ENCODE measurements at places on chromosomes 12 and 14.

DNA sequence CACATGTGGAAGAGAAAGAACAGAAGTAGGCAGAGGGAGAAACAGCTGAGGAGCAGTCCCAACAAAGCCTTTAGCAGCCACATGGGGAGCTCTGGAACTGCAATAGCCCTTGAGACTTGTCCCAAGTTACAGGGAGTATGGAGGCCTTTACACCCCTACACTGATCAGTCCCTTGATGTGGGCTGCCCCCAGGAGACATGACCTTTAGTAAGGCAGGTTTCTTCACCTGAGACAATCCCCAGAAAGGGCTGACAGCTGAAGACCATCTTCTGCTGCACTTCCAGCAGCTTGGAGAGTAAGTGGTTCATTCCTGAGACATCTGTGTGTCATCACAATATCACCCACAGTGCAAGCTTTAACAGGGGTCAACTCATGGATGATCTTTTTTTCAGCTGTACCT lies 8.6 kb upstream of the SNAPC1 start:
- H3K4me1 ChIP-seq, result peaks cover 7% of the 10 kb centered on the region
- H3K27ac ChIP-seq, result no peak overlapping the region
- no peak overlapping the region for H3K4me3 ChIP-seq
- DNase-seq, result no peak
- H3K27me3 ChIP-seq, result no peaks in the 10 kb centered on the region
- H3K36me3 ChIP-seq, result peaks cover 2% of the 10 kb centered on the region

DNA sequence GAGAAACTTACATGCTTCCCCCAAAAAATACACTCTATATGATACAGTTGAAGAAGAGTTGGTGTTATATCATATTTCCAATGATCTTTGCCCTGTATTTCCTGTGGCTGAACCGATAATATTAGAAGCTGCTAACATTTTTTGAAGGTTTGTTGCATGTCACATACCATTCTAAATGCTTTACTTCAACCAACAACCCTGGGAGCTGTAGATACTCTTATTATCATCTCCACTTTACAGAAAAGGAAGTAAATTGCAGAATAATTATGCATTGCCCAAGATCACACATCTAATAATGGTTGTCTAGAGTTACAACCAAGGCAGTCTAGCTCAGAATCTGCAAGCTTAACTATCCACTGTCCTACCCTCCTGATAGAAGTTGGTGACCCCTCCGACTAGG lies 182.8 kb downstream of the NUAK1 start:
- H3K4me1 ChIP-seq, result peaks cover 6% of the 10 kb centered on the region
- H3K27me3 ChIP-seq, result no peaks in the 10 kb centered on the region
- no peaks in the 10 kb centered on the region for H3K36me3 ChIP-seq
- H3K4me3 ChIP-seq, result no peak overlapping the region
- H3K27ac ChIP-seq, result no peak overlapping the region

GRCh38 chr14:79118291-79118690 lies 948.1 kb downstream of the NRXN3 start:
- no peaks in the 10 kb centered on the region for H3K4me1 ChIP-seq
- H3K4me3 ChIP-seq, result no peak overlapping the region
- peak; percentile 36 for DNase-seq

GRCh38 chr12:62728741-62729140 lies 206.2 kb downstream of the PPM1H start:
- no peaks in the 10 kb centered on the region for H3K27me3 ChIP-seq
- no peak overlapping the region for H3K4me3 ChIP-seq
- H3K4me1 ChIP-seq, result peaks cover 6% of the 10 kb centered on the region
- no peak for DNase-seq
- no peak overlapping the region for H3K27ac ChIP-seq

DNA sequence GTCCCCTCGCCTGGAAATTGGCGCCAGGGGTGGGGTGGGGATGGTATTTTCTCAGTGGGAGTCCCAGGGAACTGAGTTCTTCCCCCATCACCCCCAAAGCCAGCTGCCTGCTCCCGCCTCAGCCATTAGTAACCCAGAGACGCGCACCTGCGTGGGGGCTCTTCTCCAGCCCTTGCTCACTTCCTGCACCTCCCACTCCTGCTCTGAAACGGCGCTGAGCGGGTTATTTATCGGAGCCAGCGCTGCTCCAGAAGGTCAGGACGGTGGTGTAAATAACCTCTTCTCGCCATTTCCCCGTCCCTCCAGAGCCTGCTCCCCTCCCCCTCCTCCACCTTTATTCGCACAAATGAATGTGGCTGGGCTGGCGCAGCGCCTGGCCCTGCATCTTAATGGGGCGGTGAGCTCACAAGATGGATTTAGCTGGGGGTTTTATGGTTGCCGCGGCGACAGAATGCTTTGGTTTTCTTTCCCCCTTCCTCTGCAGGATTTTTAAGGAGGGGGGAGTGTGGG lies 12.2 kb downstream of the GPR84 start:
- peaks cover 30% of the 10 kb centered on the region for H3K4me1 ChIP-seq
- H3K4me3 ChIP-seq, result no peak overlapping the region
- DNase-seq, result no peak
- H3K36me3 ChIP-seq, result peaks cover 7% of the 10 kb centered on the region

DNA sequence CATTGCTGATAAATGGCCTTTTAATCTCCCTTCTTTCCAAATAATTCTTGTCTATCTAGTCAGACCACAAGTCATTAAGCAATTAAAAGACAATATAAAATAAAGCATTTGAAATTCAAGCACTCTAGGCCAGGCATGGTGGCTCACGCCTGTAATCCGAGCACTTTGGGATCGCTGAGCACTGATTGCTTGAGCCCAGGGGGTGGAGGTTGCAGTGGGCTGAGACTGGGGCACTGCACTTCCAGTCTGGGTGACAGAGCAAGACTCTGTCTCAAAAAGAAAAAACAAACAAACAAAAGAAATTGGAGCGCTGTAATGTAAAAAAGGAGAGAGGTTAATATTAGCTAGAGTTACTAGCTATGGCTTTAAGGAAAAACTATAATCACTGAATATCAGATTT lies 30.5 kb upstream of the CSRP2 start:
- no peak overlapping the region for H3K27ac ChIP-seq
- H3K4me1 ChIP-seq, result no peaks in the 10 kb centered on the region
- no peak for DNase-seq
- H3K27me3 ChIP-seq, result no peaks in the 10 kb centered on the region
- no peaks in the 10 kb centered on the region for H3K36me3 ChIP-seq

DNA sequence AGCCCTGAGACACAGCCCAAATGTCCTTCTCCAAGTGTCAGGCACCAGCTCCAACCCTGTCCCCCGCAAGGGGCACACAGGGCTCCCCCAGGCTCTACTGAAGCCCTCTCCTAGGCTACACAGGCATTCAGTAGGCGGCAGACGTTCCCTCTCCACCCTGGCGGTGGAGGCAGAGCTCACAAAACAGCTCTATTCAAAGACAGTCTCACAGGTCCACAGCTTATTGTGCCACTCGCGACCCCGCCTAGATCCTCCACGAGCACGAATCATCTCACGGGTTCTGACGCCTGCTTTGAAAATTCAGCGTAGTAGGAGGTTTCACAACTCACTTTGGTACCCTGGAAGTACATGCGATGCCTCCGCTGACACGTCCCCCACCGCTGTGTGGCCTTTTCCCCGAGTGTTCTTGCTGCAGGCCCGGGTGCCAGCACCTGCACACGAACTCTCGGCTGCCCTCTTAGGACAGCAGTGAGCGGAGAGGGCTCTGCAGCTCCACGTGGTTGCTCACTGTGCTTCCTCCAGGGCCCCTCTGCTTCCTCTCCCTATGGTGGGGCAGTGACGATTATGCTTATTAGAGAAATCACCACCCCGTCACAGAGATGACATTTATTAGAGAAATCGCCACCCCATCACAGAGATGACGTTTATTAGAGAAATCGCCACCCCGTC lies 78.5 kb downstream of the ADGRD1 start:
- H3K4me3 ChIP-seq, result no peak overlapping the region
- no peaks in the 10 kb centered on the region for H3K27me3 ChIP-seq
- no peaks in the 10 kb centered on the region for H3K36me3 ChIP-seq
- H3K27ac ChIP-seq, result no peak overlapping the region
- H3K4me1 ChIP-seq, result peaks cover 6% of the 10 kb centered on the region
- DNase-seq, result no peak

DNA sequence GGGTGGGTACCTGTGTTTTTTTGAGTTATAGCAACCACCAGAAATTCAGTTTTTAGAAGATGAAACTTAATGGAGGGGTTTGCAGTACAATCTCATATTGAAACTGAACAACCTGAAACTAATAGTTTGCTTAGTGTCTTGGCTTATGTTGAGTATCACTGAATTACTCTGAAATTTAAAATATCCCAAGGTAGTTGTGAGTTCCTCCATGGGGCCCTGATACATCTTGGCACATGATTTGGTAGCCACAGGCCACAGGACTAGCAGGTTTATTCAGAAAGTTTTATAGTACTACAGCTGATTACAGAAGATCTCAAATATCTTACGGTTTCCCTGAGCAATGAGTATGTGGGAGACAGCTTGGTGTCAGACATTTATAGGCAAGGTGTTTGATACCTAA lies 10.4 kb downstream of the PTGES3 start:
- no peak overlapping the region for H3K27ac ChIP-seq
- peaks cover 2% of the 10 kb centered on the region for H3K4me1 ChIP-seq
- no peak for DNase-seq

- no peaks in the 10 kb centered on the region for H3K36me3 ChIP-seq
- H3K27ac ChIP-seq, result peak overlapping the region; percentile 30
- H3K27me3 ChIP-seq, result no peaks in the 10 kb centered on the region
- no peak overlapping the region for H3K4me3 ChIP-seq
Observed at GRCh38 chr14:68363466-68363842, 429.4 kb downstream of the ZFP36L1 start.

GRCh38 chr14:23183479-23183878 lies at the start of gene SLC7A8:
SLC7A8 (minus strand) TSS chr14:23183660; CDS start chr14:23182914, 746 bp downstream.
- H3K4me1 ChIP-seq, result no peaks in the 10 kb centered on the region
- no peak for DNase-seq
- H3K4me3 ChIP-seq, result peak within 1 kb of the TSS; percentile 42
- no peaks in the 10 kb centered on the region for H3K36me3 ChIP-seq
- H3K27me3 ChIP-seq, result no peaks in the 10 kb centered on the region

DNA sequence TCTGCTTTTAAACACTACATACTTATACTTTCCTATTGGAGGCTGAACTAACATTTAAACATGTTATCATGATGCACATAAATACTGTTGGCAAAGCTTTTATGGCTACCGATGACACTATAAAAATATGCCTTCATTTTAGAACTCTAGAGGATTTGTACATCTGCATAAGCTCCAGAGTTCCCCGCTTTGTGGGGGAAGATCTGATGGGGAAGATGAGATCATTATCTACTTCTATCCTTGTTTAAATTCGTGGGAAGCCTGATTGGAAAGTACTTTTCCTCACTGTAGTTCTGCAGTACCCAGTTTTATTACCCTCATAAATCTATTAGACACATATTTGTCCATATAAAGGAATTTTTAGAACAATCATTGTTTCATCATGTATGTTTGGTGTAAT lies 299.6 kb upstream of the ATP2B1 start:
- no peaks in the 10 kb centered on the region for H3K27me3 ChIP-seq
- no peaks in the 10 kb centered on the region for H3K4me1 ChIP-seq
- H3K27ac ChIP-seq, result no peak overlapping the region
- DNase-seq, result no peak
- no peak overlapping the region for H3K4me3 ChIP-seq
- no peaks in the 10 kb centered on the region for H3K36me3 ChIP-seq

- peak; percentile 77 for DNase-seq
- H3K4me3 ChIP-seq, result peak overlapping the region; percentile 84
- H3K4me1 ChIP-seq, result peaks cover 8% of the 10 kb centered on the region
- H3K27me3 ChIP-seq, result no peaks in the 10 kb centered on the region
- peak overlapping the region; percentile 85 for H3K27ac ChIP-seq
Observed at GRCh38 chr12:51269174-51270066, 795 bp downstream of the SMAGP start.

DNA sequence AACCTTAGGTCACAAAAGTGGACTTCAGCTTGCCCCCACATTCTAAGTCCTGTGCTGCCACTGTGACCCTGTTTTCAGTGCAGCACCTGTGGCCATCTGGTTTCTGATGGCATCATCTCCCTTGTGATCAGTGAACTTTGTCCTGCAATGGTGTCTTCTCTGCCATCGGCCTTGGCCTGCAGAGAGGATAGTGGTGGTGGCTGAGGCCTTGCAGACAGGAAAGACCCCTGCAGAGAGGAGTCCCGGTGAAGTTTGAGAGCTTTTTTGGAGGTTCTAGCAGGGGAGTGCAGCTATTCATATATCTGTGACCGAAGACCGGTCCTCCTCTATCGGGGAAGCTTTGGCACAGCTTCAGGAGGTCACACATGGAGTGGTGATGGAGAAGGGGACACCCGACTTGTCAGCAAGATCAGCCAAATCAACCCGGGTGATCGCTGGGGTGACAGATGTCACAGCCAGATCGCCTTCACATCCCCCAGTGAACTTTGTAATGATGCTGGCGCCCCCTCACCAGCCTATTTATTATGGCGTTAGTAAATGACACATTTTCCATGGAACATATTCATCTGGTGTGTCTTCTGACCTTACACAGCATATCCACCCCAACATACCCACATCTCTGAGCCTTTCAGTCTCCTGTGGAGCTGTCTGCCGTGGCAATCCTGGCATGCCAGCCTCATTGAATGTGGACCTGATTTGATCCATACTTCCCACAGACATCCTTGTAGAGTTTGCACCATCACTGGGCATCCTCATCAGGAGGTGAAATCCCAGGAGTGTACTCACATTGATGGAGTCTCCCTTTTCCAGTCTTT lies 136.1 kb downstream of the PAPOLA start:
- H3K27me3 ChIP-seq, result no peaks in the 10 kb centered on the region
- H3K27ac ChIP-seq, result no peak overlapping the region
- no peaks in the 10 kb centered on the region for H3K36me3 ChIP-seq
- no peak for DNase-seq

- H3K27me3 ChIP-seq, result no peaks in the 10 kb centered on the region
- H3K27ac ChIP-seq, result no peak overlapping the region
- H3K36me3 ChIP-seq, result peaks cover 55% of the 10 kb centered on the region
- DNase-seq, result no peak
- H3K4me1 ChIP-seq, result peaks cover 2% of the 10 kb centered on the region
- H3K4me3 ChIP-seq, result no peak overlapping the region
Observed at GRCh38 chr12:124415064-124415463, 120.2 kb downstream of the RFLNA start.

- no peak overlapping the region for H3K27ac ChIP-seq
- no peak overlapping the region for H3K4me3 ChIP-seq
- no peak for DNase-seq
- no peaks in the 10 kb centered on the region for H3K36me3 ChIP-seq
- no peaks in the 10 kb centered on the region for H3K27me3 ChIP-seq
Observed at GRCh38 chr12:68391937-68392336, 59.8 kb upstream of the MDM1 start.
